ENCODE measurements at places on chromosomes 12 and 14.

DNA sequence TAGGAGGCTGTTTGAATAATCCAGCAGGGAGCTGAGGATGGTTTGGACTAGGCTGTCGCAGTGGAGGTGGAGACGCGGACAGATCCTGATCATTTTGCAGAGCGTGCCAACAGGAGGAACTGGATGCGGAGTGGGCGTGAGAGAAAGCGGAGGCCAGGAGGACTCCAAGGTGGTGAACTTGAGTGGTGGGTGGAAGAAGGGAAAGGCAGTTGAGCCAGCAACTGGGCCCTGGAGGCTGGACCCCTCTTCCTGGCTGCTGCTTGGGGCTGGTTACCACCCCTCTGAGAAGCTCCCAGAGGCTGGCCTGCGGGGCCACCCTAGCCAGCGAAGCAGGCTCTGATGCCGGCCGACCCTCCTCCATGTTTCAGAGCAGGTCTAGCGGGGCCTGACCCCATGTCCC lies 56.8 kb upstream of the KCNA1 start:
- DNase-seq: no peak

DNA sequence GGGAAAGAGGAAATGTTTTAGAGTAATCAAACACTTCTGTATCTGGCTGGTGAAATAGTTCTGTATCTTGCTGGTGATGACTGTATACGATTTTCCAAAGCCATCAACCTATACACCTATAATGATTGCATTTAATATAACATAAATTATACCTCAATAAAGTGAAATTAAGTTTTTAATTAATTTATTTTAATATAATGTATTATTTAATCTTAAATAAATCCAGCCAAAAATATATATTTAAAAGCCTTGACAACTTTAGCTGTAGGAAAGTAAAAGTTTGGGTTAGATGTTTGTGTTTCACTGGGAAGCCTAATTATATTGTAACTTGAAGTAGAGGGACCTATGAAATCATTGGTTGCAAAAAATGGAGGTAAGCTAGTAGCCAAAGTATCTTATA lies 654.8 kb upstream of the MIS18BP1 start:
- no peak for DNase-seq

DNA sequence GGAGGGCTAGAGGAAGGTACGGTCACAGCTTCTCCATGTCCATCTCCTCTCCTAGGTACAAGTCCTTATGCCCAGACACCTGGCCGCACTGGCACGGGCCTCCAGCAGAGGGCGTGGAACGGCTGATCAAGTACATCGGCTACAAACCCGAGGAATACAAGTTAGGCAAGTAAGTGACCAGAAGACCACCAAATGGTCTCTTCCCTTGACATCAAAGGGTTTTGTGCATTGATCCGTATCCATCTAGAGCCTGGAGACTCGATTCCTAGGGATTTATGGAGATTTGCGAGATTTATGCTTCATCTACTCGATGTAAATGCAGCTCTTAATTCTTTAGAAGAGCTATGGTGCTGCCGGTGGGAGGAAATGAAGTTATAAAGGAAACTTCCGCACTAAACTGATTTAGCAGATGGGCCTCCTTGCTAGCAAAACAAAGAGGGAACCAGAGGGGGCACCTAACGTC lies 44.2 kb downstream of the KCTD10 start:
- peak; percentile 81 for DNase-seq

DNA sequence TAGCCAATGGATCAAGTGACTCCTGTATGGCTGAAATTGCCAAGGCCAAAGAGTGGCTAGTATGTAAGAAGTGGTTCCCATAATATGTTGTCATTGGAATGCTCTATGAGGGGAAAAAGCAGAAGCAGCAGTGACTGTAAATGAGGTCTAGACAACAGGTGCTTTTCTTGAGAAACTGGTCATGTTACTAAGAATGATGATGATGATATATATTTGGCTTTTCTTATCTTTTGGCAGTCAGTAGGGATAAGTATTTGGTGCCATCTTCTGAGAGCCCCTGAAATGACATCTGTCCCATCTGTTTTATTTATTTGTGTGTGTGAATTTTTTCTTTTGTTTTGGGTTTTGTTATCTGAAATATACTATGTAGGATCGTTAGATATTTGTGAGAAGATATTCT lies 141.7 kb downstream of the SYT1 start:
- DNase-seq: no peak

GRCh38 chr14:58298477-58299400 lies at the start of gene ARID4A:
Gene ARID4A (plus strand): TSS chr14:58298555. CDS start chr14:58299855, 1,300 bp downstream.
- peak; percentile 63 for DNase-seq

Measured in neural progenitor cell (in vitro differentiated cells).